ENCODE measurements at places on chromosomes 16 and 17. TPM values are rescaled to one million over a fixed set of nuclear protein-coding genes. Genes with fewer than 3 reads are reported as not detected.

HSD17B2 gene
- total RNA-seq = 8.4 TPM

COPZ2 gene
- total RNA-seq = 3.1 TPM

CNGB1 gene
- total RNA-seq = 0.65 TPM

CFAP97D1 gene
- total RNA-seq = not detected

B4GALNT2 gene
- total RNA-seq = 0.98 TPM

CSH1 gene
- total RNA-seq = not detected

NXN gene
- total RNA-seq = 117 TPM

SOX8 gene
- not detected for total RNA-seq

PRDM7 gene
- not detected for total RNA-seq

COX11 gene
- 27.0 TPM for total RNA-seq

RCVRN gene
- not detected for total RNA-seq

MAP2K6 gene
- total RNA-seq = 0.79 TPM

PRSS53 gene
- 0.65 TPM for total RNA-seq

DNASE1L2 gene
- 0.21 TPM for total RNA-seq

YPEL3 gene
- 21.9 TPM for total RNA-seq

CBFA2T3 gene
- 0.09 TPM for total RNA-seq

SHCBP1 gene
- total RNA-seq = 14.8 TPM

TNFRSF13B gene
- not detected for total RNA-seq

NLRP1 gene
- total RNA-seq = 11.2 TPM

AKTIP gene
- total RNA-seq = 36.2 TPM

SUMO2 gene
- 107 TPM for total RNA-seq

TEPSIN gene
- 8.1 TPM for total RNA-seq

NUP85 gene
- 37.3 TPM for total RNA-seq
